ENCODE measurements at places on chromosomes 11 and 22.

DNA sequence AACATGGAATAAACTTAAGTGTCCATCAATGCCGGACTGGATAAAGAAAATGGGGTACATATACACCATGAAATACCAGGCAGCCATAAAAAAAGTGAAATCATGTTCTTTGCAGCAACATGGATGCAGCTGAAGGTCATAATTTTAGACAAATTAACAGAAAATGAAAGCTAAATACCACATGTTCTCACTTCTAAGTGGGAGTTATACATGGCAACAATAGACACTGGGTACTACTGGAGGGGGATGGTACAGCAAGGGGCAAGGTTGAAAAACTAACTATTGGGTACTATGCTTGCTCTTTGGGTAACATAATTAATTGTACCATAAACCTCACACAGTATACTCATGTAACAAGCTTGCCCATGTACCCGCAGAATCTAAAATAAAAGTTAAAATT, 851.6 kb downstream of the DLG2 start:
- DNase-seq, result no peak

DNA sequence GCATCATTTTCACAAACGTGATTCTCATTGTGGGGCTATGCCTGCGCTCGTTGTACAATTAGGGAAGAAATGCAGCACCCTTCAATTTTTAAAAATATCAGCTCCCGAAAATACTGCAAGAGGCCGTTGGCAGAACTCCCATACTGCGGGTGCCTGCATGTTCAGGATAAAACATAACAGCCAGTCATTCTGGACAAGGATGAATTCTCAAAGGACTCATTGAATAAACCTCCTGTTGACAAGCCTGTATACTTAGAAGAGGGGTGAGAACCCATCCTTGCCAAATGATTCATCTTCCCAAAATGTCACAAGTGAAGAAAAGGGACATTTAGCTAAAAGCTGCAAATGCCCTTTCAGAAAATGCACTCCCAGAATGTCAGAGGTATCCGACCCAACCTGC, 141.9 kb downstream of the CSNK2A3 start:
- DNase-seq, result no peak

- DNase-seq, result no peak
These were observed 301.9 kb upstream of the ZC3H12C start for GRCh38 chr11:109791337-109791736.

DNA sequence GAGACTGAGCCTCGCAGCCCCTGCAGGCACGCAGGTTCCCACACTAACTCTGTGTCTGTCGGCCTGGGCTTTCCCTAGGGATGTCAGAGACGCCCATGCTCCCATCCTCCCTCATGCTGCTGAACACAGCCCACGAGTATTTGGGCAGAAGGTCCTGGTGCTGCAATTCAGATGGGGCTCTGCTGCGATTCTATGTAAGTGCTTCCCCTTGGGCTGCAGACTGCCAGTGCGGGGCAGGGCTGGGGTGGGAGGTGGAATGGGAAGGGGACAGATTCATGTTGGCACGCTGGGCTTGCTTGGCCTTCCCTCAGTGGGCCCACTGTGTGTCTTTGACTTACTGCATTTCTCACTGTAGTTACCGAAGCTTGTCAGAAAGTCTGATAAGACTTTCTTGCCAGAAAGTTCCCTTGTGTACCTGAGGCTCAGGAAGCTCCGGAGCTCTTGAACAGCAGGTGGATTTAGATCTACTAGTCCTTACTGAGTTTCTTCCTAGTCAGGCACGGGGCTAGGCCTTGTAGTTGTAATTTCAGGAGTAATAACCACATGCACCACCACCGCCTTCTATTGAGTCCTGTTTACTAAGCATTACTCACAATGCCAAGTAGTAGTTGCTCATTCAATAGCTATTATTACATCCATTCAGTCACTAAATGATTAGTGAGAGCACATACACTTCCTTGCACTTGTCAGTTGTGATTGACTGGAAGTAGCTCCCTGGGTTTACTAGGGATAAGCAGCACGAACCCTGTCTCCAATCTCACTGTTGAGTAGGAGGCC, 65.2 kb downstream of the CABIN1 start:
- no peak for DNase-seq

DNA sequence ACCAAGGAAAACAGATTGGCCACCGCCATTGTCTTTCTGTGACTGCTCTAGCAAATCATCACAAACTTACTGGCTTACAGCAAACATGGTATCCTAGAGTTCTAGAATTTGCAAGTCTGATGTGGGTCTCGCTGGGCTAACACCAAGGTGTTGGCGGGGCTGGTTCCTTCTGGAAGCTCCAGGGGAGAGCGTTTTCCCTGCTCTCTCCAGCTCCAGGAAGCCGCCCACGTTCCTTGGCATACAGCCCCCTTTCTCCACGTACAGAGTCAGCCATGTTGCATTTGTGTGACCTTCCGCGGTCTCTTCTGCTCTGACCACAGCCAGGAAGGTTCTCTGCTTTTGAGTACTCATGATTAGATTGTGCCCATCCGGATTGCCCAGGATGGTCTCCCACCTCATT, 27.5 kb downstream of the TBC1D22A start:
- no peak for DNase-seq

- no peak for DNase-seq
These were observed 98.7 kb downstream of the IGLL1 start for GRCh38 chr22:23481369-23481768.

DNA sequence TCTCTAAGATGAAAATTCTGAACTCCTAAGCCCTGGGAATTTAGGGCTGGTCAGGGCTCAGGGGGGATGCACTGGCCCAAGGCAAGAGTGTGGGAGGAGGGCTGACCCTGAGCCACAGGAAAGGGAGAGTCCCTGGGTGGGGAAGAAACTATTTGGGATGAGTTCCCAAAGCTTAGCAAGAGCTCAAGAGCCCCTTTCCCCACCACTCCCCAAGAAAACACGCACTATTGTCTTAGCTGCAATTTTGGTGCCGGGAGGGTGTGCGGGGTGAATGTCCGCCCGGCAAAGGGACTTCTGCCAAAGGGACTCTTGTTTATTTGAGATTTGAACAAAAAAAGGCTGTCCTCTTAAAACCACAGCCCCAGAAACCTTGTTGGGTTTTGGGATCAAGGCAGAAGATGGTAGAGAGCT, 37.0 kb downstream of the KIAA1671 start:
- no peak for DNase-seq

DNA sequence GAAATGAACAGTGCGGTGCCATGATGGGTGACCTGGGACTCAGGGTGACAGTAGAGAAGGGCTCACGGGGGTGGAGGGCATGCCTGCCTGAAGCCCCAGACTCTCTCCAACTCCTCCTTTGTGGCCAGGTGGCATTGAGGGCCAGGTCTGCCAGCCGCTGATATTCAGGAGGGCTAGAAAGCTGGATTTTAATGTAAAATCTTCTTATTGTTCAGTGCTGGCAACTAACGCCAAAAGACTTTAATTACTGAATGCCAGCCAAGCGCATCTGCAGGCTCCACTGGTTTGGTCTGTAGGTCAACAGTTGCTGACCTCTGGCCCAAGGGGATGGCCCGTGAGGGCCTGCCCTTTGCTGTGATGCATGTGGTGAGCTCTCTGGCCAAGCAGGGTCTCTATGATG, 10.3 kb downstream of the MRGPRG start:
- DNase-seq, result no peak

GRCh38 chr22:36702842-36703215, 723 bp downstream of the CACNG2 start:
- DNase-seq, result no peak

DNA sequence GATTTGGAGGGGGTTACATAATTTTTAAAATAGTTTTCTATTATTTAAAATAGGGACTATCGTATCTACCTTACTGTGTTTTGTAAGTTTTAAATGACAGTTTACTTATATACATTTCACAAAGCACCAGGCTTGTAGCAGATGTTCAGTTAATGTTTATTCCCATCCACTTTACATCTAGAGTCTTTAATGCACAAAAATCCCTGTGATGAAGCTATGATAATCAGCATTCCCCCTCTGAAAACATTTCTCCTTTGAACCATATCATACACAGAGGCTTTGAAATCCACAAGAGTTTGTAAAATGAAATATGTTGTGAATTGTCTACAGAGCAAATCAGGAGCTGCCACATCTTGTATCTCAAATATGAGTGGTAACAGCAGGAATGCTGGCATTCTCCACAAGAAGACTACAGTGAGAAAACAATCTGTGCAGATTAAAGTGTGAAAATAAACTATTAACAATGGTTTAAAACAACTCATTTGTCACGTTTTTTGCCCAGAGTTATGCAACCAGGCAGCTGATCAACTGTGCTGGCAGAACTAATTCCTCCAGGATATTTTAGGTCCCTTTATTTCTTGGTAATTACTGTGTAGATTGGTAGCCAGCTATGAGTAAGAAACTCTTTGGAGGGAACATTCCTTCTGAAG, 699.1 kb upstream of the ARHGAP42 start:
- no peak for DNase-seq

DNA sequence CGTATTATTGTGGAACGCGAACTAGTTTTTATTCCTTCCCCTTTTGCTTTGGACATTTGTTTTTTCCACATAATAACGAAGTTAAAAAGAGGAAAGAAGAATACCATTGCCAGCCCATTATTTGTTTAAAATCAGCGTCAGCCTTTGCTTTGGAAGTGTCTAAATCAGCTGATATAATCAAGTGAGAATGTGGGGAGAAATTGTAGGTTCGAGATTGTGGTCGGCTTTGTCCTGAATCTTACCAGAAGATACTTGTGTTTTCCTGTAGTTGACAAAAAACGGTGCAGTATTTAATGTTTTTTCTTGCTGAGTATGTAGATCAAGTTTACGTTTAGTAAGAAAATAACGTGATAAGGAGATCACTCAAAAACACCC, 935 bp downstream of the ZNF143 start:
- no peak for DNase-seq

GRCh38 chr11:75785187-75785586, 16.6 kb downstream of the DGAT2 start:
- DNase-seq, result no peak

GRCh38 chr11:6079463-6079862, 28.0 kb upstream of the OR56B4 start:
- no peak for DNase-seq

DNA sequence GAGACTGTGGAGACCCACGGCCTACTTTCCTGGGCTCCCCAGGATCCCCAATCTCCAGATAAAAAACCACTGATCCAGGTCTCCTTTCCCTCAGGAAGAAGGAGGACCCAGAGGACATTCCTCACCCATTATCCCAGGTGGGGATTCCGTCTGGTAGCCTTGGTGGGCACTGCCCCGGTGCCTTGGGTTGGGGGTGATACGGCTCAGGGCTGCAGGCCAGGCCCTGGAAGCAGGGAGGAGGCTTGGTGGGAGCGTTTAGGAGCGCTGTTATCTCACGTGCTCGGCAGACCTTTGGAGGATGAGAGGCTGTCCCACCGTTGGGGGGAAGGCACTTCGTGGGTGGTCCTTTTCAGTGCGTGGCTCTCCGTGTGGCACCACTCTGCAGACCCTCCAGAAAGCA, 926.3 kb downstream of the BRD1 start:
- no peak for DNase-seq

DNA sequence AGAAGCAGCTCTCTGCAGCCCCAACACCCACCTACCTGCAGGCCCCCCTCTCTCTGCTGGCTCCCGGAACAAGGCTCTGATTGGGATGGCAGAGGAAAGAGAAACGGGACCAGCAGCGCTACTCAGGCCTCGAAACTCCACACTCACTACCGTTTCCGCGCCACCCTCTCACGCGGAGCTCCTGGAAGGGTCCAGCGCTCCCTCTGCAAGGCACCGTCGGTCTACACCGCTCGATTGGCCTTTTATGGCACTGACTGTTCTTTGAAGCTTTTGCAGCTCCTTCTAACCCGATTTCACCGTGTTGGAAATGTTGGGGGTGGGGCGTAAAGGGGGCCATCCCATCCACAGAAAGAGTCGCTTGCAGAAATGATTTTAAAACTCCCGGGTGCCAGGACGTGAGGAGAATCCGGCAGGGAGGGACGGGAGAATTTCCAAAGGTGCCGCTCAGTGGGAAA, 323 bp upstream of the PANX1 start:
- no peak for DNase-seq
